ENCODE measurements at places on chromosomes 6 and 20.

DNA sequence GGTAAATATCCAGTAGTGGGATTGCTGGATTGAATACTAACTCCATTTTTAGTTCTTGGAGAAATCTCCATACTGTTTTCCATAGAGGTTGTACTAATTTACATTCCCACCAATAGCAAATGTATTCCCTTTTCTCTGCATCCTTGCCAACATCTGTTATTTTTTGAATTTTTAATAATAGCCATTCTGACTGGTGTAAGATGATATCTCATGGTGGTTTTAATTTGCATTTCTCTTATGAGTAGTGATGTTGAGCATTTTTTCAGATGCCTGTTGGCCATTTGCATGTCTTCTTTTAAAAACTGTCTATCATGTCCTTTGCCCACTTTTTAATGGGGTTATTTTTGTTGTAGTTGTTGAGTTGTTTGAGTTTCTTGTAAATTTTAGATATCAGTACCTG is 253.2 kb downstream of the HAO1 start:
- DNase-seq: no peak

- DNase-seq: no peak
Measured at GRCh38 chr6:104699593-104700329, 160.0 kb downstream of the HACE1 start.

- DNase-seq: no peak
Measured at GRCh38 chr6:25130518-25130917, 148.7 kb upstream of the CARMIL1 start.

GRCh38 chr6:61538801-61539200 is 747.2 kb downstream of the KHDRBS2 start:
- no peak for DNase-seq

GRCh38 chr6:14174226-14174625 is 56.7 kb downstream of the CD83 start:
- no peak for DNase-seq

GRCh38 chr6:11553824-11554223 is 16.3 kb downstream of the TMEM170B start:
- no peak for DNase-seq

DNA sequence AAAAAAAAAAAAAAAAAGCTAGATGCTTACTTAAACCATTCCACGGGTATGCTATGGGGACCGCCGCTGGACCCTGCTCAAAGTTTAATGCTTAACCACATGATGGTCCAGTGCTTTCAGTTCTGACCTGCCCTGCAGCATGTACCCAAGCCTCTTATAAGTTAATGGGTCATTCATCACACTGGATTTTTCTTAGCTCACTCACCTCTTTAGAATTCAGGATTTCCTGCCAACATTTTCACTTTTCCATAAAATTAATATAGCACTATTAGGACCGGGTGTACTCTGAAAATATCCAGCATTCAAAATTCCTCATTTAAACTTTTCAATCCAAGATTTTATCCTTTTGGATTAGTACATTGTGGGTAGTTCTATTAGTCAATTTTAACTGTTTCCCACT is 140.8 kb downstream of the ALDH8A1 start:
- no peak for DNase-seq

- DNase-seq: no peak
Measured at GRCh38 chr6:35428421-35429149, 23.6 kb upstream of the FANCE start.

- DNase-seq: no peak
Measured at GRCh38 chr6:83108378-83108777, 40.9 kb downstream of the DOP1A start.

GRCh38 chr6:87723170-87724078 is 21.4 kb upstream of the AKIRIN2 start:
- DNase-seq: no peak

- DNase-seq: no peak
Measured at GRCh38 chr6:43123461-43124314, 47.4 kb upstream of the SRF start.
